ENCODE measurements at places on chromosomes 7 and 10.

GRCh38 chr10:16184096-16184597, 252.7 kb upstream of the PTER start:
- DNase-seq, result no peak

- no peak for DNase-seq
Observed at GRCh38 chr7:44282601-44283171, 42.7 kb downstream of the CAMK2B start.

GRCh38 chr7:57423768-57424167, 26.2 kb upstream of the ZNF716 start:
- no peak for DNase-seq

DNA sequence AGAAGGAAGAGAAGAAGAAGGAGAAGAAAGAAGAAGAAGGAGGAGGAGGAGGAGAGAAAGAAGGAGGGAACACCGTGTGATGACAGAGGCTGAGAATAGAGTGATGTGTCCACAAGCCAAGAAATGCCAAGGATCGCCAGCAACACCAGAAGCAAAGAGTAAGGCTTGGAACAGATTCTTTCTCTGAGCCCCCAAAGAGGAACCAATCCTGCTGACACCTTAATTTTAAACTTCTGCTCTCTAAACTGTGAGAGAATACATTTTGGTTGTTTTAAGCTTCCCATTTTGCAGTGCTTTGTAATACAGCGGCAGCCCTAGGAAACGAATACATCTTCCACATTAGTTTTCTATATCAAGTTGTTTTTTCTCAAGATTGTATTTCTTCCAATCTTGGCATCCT, 13.9 kb upstream of the WNT8B start:
- no peak for DNase-seq

DNA sequence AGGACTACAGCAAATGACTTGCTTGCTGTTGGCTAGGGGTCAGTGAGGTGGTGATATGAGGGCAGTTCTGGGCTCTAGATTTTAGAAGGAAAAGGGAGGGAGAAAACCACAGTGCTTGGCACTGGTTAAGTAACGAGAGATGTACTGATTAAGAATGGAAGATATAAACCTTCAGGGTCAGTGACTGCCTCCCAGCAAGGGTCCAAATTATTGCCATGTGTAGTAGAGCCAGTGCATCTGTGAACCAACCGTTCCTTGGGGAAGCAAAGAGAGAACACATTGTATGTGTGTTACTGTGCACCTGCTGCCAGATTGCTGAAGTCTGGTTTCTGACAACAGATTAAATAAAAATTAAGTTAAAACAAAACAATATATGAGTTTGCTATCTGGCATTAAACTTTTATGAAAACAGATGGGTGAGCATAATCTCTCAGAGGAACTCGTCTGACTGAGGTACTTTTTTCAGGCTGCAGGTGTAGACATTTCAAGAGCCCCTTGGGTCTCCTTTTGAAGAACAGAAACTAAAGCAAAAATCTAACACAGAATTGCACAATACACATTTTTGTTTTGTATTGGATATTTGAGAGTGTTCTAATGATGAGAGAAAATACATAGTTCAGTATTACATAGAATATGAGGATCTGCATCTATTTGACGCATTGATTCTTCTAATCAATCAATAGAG, 1120.6 kb downstream of the SORCS3 start:
- no peak for DNase-seq

DNA sequence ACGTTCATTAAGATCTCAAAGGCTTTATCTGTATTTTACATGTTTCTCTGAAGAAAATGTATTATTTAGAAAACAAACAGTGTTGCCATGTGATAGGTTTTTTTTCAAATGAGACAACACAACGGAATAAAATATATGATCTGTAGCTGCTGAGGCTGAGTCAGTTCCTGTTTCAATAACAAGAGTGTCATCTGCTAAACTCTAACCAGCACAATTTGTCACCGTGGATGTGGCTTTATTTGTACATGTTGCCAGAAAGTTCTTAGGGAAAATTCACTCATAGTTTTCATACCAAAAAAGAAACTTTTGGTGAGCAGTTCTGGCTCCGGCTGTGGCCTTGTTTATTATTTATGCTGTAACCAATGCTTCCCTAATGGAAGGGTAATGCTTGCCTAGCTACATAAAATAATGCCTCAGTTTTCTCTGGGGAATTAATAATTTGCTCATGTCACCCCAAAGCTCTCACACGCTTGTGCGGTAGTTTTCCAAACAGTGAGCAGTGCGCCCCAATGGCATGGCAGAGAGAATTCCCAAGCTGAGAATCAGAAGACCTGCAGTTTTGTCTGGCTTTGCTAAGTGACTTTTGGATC, 20.3 kb upstream of the KLF6 start:
- DNase-seq, result no peak

GRCh38 chr10:97463363-97464132, 17.6 kb downstream of the ZDHHC16 start:
- DNase-seq, result peak; percentile 54

- DNase-seq, result no peak
Observed at GRCh38 chr10:78780551-78780961, 288.2 kb upstream of the ZMIZ1 start.

DNA sequence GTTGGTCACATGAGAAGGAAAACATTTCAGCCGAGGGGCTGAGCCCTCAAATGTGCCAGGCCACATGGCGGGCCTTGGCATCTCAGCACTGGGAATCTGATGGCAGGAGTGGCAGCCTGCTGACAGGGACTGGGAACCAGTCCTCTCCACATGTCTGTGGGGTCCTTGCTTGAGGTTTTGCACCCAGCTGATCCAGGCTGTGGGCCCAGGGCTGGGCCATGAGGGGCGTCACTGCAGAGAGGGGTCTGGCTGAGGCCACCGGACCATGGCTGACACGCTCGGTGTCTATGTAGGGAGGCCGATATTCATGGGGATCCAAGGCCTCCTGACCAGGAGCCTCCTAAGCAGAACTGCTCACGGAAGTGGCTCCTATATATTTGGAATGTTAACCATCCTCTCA, 31.0 kb upstream of the PWWP2B start:
- no peak for DNase-seq

GRCh38 chr10:97825020-97825760, 24.5 kb upstream of the GOLGA7B start:
- no peak for DNase-seq

GRCh38 chr7:41097501-41097900, 605.4 kb downstream of the INHBA start:
- DNase-seq, result no peak

- DNase-seq, result no peak
Observed at GRCh38 chr10:76403912-76404311, 972.5 kb downstream of the LRMDA start.

GRCh38 chr10:9668411-9668810, 1349.3 kb upstream of the CELF2 start:
- DNase-seq, result no peak

DNA sequence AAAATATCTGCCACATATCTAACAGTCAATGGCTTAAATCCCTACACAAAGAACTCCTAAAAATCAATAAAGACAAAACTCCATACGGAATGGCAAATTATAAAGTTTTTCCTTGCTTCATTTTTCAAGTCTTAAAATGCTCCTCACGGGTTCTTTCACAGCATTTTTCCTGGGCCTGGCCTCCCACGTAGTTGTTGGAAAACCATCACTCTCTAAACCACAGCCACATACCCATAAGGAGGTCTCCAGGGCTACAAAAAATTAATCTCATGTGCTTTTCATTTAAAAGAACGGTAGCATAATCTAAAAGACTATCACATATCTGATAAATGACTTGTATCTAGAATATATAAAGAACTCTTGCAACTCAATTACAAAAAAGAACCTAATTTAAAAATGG, 2.9 kb downstream of the COA1 start:
- no peak for DNase-seq

DNA sequence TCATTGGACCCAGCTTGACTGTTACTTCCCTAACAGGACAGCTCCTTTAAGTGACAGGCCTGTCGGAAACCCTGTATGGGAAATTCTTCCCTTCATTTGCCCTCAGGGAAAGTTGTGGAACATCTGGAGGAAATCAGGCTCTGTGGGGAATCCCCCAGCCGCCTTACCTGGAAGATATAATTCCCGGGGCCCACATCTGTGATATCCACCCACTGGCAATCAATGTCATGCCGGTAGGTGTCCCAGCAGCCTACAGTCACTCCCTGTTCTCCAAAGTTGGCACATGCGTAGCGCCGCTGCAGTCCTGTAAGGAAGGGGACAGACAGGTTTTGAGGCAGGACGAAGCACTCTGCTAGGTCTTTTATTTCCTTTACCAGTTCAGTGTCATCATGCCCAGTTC, 16.6 kb downstream of the LOXL4 start:
- no peak for DNase-seq

GRCh38 chr7:86956567-86956966, 102.9 kb downstream of the ELAPOR2 start:
- DNase-seq, result no peak

- DNase-seq, result no peak
Observed at GRCh38 chr10:74437822-74438221, 286.8 kb downstream of the ADK start.

DNA sequence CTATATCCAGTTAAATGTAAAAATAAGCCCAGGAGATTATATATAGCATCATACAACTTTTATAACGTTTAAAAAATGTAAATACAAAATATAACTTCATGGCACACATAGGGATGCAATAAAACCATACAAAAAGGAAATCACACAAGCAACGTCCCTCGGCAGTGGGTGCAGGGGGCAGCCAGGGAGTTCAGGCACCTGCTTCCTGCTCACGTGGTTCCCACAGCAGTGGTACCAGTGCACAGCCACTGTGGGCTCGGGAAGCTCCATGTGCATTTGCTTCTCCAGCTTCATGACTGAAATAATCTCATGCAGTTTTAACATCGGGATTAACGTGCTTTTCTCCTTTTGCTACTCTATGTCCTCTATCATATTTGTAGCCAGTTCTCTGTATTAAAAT, 255.5 kb upstream of the CXCL12 start:
- DNase-seq, result no peak

GRCh38 chr10:110483633-110484032, 14.1 kb upstream of the DUSP5 start:
- DNase-seq, result no peak

DNA sequence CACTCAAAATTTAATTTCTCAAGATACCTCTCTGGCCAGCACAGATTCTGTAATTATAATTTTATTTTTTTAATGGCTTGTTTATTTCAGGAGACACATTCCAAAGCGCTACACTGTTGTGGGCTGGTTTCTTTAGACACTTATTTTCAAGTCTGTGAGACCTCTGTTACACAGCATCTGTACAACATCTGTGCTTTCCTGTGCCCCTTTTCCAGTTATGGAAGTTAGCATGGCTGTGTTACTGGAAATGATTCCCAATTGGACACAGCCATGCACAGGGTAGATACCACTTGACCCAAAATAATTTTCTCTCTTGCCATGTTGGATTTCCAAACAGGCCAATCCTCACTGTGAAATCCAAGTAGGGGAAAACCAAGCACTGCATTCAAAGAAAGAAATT, 172.3 kb upstream of the ADCY1 start:
- no peak for DNase-seq

DNA sequence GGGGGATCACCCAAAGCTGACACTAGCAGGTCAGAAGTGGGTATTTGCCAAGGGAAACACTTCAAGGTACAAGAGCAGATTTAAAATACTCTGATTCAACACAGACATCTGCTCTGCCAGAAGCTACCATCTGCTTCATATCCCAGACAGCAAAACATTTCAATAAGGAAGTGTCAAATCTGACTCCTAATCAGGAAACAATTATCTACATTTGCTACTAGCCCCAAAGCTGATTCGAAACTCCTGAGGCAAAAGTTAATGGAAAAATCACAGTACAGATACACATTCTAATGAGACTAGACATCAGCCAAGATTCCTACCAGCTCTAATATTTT, 48.9 kb downstream of the PARD3 start:
- no peak for DNase-seq

DNA sequence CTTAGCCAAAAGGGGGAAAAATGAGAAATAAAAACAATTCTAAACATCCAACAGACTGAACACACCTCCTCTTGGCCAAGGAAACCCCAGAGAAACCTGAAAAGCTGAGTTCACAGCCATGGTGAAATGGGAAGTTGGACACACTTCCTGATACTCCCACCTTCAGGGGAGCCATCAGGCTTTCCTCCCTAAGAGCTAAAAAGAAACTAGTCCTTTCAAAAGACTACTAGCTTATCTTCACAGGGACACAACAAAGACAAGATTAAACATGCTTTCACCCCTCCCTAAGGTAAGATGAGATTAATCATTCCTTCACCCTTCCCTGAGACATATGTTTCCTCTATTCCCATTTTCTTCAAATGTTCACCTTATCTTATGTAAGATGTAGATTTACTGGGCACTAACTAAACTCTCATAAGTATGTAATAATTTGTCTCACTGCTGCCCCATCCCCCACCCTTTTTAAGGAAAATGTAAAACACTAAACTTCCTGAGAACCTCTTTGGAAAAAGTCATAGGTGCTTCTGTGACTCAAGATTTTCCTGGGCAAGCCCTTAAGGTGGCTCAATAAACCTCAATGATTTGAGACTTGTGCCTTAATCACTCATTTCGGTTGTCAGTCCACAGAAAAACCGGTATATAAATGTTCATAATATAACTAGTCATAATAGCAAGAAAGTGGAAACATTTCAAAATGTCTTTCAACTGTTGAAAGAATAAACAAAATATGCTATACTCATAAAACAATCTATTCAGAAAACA, 40.5 kb downstream of the HTR7 start:
- no peak for DNase-seq

DNA sequence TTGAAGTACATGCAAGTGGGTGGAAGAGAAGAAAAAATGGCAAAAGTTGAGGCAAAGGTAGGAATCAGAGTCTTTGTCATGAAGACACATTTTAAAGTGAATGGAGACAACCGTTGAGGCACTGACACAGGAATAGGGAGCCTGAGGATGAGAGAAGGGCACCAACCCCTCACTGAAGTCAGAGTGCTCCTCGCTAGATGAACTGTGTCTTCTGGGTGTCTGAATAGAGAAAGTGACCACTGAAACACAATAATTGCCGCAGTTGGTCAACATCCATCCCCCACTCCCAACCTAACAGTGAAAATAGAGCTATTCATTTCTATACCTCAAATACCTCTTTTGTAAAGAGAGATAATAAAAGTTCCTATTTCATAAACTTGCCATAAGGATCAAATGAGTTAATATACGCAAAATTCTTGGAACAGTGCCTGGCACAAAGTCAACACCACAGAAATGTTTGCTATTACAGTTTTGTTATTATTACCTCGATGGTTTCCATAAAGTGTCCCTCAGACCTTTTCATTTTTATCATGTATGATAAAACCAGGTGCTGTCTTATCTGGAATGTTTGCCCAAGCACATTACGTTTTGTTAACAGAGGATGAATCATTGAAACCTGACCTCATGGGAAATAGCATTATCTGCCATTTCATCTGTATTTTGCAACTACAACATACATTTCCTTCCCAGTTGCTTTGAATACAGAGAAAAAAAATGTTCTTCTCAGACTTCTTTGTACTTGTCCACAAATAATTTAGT, 61.8 kb upstream of the SP4 start:
- no peak for DNase-seq

- DNase-seq, result no peak
Observed at GRCh38 chr10:126964190-126964589, 59.0 kb downstream of the DOCK1 start.

DNA sequence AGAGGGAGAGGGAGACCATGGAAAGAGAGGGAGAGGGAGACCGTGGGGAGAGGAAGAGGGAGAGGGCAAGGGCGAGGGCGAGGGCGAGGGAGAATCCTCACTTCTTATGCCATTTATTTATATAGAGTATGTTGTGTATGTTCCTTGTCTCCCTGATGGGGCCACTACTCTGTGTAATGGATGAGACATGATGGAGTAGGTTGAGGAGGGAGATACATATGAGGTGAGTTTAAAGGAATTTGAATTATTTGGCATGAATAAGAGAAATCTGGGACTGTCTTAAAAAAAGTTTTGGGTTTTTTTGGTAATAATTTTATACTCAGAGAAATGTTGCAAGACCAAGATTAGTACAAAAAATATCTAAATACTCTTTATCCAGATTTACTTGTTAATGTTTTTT, 20.1 kb downstream of the CCSER2 start:
- no peak for DNase-seq
